Psoas muscle (tissue), 8 donors: ENCODE measurements at places on chromosomes 2 and 18. TPM values are rescaled to one million over a fixed set of nuclear protein-coding genes. Genes with fewer than 3 reads are reported as not detected.

Gene DNAJC5G
- polyA plus RNA-seq: not detected

Gene SFTPB
- 0.04 TPM for polyA plus RNA-seq

Gene C18orf63
- polyA plus RNA-seq: not detected

Gene ABCB11
- polyA plus RNA-seq: 0.04 TPM

DNA sequence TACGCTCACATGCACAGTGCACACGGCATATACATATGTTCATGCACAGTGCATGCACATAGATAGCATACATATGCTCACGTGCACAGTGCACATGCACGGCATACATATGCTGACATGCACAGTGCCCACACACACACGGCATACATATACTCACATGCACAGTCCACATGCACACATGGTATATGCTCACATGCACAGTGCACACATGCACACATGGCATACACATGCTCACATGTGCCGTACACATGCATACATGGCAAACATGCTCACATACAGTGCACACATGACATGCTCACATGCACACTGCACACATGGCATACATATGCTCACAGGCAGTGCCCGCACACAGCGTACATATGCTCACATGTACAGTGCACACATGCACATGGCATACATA, 97.7 kb upstream of the CTDP1 start:
- peak; percentile 20 for DNase-seq

DNA sequence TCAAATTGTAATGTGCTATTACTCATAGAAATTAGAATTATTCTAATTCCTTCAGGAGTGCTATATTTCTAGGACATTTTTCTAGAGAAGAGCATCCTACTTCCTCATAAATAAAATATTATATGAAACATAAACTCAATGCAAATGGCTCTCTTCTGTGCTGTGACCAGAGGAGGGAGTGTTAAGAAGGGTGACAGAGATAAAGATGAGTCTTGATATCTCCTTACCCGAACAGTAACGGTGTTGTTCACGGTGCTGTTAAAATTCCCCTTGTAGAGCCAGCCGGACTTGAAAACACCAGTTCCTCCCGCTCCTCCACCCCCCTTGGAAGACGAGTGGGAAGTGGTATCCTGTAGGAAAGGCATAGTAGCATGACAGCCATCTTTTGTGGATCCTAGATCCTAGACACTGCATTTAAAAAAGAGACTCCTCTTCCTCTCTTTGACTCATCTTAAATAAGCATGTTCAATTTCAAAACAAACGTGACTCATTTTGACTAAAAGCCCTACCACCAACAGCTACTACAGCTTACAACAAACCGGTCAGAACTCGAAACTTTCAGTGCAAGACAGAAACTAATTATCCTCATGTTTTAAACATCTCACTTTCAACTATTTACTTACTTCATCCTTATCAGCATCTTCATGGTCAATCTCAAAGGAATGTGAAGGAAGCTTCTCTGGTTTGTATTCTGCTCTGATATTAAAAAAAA, 156.3 kb downstream of the DOCK10 start:
- no peak for DNase-seq

- no peak for DNase-seq
These were observed 31.3 kb upstream of the LRATD1 start for GRCh38 chr2:14601156-14601770.

DNA sequence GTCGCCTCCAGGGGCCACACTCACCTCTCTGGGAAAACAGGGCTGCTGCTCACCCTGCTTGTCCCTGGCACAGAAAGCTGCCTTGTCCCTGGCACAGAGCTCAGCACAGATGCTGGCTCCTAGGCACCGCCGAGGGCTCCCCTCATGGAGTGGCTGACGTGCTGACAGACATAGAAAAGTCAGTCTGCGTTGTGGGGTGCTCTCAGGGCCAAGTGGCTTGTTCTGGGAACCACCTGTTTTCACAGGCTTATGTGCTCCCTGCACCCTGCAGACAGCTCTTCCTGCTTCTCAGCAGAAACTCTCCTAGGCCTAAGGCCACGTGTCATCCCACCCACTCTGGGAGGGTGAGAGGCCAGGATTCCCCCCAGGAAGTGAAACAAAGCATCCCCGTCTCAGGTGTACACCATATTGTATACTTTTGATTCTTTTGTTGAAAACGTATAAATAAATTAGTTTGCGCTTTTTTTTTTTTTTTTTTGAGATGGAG, 84.7 kb upstream of the TMEM200C start:
- no peak for DNase-seq

- DNase-seq: no peak
These were observed 290.5 kb downstream of the GULP1 start for GRCh38 chr2:188582211-188582610.

DNA sequence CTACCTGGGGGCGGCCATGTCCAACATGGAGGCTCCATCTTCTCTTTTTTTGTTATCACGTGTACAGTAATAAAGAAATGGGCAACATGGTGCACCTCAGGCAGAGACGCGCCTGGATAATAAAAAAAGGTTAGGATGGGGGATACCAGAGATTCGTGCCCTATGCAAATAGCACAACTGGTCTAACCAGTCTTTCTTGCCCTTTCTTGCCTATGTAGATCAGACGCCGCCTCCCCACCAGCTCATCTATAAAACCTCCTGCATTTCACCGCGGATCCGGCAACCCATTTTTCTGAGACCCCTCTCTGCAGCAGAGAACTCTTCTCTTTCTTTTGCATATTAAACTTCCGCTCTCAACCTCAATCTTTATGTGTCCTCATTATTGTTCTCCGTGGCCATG, 68.7 kb downstream of the MYL12B start:
- no peak for DNase-seq

DNA sequence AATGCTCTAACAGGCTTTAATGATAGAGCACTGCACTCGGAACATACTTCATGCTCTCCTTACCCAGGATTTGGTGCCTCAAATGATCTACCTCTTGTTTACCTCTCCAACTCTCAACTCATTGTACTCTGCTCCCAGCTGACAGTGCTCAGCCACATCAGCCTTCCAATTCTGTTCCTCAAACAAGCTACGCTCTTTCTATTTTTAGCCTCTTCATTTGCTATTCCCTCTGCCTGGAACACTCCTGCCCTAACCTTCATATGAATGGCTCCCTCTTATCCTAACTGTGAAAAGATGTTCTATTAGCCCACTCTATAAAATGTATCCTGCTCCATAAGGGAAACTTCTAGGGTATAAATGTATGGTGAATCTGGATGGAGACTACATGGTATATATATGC, 42.5 kb downstream of the PIGN start:
- DNase-seq: no peak

DNA sequence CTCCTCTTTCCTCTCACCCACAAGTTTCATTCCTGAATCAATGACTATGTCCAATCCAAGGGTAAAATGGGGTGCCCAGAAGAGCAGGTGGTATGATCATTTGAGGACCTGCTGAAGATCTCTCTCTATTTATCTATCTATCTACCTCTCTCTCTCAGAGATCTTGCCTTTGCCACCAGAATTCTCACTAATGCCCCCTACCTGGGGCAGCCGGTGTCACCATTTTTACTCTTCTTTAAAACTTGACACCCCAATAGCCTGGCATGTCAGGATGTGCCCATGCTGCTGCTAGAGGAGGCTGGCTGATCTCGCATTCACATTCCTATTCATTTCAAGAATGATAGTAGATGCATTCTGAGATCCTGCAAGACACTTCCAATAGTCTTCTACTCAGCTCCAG, 24.3 kb upstream of the RPIA start:
- DNase-seq: no peak

DNA sequence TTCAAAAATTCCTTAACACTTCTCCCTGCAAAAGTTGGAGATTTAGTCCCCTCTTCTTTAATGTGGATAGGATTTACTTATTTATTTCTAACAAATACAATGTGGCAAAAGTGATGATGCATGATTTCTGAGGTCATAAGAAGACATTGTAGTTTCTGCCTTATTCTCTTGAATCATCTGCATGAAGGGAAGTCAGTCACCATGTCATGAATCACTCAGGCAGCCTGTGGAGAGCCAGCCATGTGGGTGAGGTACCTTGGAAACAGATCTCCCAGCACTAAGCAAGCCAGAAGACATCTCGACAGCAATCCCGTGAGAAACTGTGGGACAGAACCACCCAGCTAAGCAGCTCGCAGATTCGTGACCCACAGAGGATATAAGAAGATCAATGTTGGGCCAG, 2.7 kb upstream of the ZC3H8 start:
- DNase-seq: no peak

DNA sequence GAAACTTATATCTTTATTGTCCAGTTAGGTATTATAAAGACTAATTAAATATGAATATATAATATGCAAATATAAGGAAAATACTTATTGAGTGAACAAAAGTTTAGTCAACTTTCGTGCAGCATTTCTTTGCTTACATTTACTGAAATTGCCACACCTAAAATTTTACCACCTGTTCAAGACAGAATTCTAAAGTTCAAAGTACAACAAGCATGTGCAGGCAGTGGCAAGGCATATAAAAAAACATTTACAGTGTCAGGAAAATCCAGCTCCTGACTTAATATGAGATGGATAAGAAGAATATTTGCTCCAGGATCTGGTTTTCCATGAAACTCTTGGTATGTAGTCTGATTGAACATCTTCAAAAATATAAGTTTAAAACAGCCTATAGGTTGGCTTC, 4.8 kb downstream of the ITPRID2 start:
- DNase-seq: no peak

GRCh38 chr2:239864247-239865058, 160.7 kb downstream of the NDUFA10 start:
- DNase-seq: no peak
